T-cell (primary cell): ENCODE measurements at places on chromosomes 2 and 18.

- DNase-seq: no peak
Measured at GRCh38 chr2:189411860-189412259, 29.4 kb upstream of the WDR75 start.

DNA sequence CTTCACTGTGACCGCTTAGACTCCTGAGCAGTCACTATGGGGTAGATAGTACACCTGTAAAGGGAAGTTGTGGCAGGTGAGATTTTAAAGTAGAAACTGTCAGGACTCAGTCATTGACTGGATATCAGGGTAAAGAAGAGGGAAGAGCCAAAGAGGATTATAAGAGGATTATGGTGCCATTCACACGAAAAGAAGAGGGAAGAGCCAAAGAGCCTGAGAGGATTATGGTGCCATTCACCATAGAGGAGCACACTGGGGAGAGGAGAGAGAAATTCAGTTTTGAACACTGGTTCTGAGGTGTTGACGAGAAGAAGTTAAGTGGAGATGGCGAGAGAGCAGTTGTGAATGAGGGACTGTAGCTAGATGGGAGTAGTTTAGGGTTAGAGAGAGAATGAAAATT, 16.9 kb upstream of the KCNJ13 start:
- no peak for DNase-seq

DNA sequence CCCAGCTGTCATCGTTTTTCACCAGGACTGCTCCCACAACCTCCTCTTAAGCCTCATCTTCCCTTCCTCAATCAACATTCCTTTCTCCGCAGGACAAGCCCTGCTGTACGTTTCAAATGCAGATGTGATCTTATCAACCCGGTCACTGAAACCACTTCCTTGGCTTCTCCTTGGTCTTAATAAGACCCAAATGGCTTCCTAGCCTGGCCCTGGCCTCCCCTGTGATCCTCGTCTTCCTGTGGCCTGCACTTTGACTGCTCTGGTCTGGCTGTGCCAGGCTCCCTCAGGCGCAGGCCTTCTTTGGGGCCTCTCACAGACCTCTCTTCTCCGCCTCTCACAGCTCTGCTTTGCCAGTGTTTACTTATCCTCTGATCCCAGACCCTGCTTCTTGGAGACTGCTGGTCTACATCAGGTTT, 4.7 kb upstream of the ADNP2 start:
- DNase-seq: no peak

- no peak for DNase-seq
Measured at GRCh38 chr2:234905547-234906265, 46.1 kb upstream of the SH3BP4 start.

DNA sequence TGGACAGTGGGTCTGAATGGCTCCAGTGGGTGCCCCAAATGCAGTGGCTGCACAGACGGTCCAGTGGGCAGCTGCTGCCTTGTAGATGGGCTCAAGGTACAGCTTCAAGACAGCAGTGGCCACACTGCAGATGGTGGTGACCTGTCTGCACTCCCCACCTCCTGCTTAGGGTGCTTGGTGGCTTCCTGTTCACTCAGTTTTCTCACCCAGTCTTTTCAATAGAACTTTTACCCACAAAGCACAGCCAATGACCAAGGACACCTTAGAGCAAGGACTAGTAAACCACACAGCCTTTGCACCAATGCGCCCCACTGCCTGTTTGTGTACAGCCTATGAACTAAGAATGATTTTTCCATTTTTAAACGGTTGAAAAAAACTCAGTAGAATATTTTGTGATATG, 34.9 kb downstream of the MEX3C start:
- DNase-seq: no peak
